ENCODE measurements at places on chromosomes 2 and 18. TPM values are rescaled to one million over a fixed set of nuclear protein-coding genes. Genes with fewer than 3 reads are reported as not detected.

RGPD4 gene
- not detected for total RNA-seq

MREG gene
- total RNA-seq, result 30.1 TPM

EIPR1 gene
- total RNA-seq, result 23.3 TPM

VWC2L gene
- total RNA-seq, result 0.15 TPM

- no peak for DNase-seq
- H3K27ac ChIP-seq, result no peak overlapping the region
- no peaks in the 10 kb centered on the region for H3K36me3 ChIP-seq
- no peaks in the 10 kb centered on the region for H3K27me3 ChIP-seq
- H3K4me1 ChIP-seq, result no peaks in the 10 kb centered on the region
These were observed 153.6 kb upstream of the CBLN2 start for GRCh38 chr18:72697706-72698105.

- H3K27me3 ChIP-seq, result no peaks in the 10 kb centered on the region
- H3K4me3 ChIP-seq, result no peak overlapping the region
- no peak overlapping the region for H3K27ac ChIP-seq
These were observed 51.8 kb upstream of the STAT1 start for GRCh38 chr2:191065785-191066184.

DNA sequence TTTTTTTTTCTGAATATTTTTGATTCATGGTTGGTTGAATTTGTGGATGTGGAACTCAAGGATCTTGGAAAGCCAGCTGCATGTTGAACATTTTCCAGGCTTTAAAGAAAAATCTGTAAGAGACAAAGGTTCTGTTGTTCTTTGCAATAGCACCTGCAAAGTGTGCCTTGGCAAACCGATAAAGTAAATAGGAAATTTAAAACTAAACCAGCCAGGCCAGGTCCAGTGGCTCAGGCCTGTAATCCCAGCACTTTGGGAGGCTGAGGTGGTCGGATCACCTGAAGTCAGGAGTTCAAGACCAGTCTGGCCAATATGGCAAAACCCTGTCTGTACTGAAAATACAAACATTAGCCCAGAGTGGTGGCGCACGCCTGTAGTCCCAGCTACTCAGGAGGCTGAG, 74.4 kb downstream of the RIF1 start:
- H3K27me3 ChIP-seq, result no peaks in the 10 kb centered on the region
- H3K4me1 ChIP-seq, result no peaks in the 10 kb centered on the region
- H3K27ac ChIP-seq, result peak overlapping the region; percentile 39
- no peak for DNase-seq
- no peaks in the 10 kb centered on the region for H3K36me3 ChIP-seq

DNA sequence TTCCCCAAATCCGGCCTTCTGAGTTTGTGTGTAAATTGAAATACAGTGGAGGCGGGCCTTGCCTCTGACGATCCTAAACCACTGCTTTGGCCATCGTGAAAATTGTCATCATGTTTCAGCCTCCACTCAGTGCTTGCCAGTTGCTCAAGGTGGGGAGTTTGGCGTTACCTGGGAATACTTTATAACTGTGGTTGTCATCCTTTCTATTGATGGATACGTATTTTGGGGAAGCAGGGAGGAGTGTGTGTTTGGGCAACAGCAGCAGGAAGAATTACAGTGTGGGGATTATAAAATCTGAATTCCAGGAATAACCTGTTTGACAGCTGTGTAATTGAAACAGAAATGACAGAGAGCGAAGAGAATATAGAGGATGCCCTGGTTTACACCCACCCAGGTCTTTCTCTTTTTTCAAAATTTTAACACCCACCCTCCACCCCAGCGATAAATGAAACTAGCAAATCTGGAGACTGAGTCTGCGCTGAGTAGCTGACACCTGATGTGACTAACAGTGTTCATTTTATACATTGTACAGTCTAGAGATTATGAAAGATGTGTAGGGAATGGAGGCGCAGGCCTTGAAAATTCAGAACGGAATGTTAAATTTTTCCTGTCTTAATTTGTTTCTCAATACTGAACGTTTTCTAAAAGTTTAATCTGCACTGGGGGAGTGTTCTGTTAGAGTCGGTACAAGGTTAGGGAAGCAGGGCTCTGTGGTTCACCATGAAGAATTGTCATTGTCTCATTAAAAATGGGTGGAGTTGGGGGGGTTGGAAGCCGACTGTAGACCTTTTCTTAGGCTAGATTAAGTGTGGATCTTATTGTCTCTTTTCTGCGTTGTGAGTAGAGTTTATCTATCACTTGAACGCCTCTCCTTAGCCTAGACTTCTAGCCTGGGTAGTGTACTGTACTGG, 1.6 kb downstream of the MAP4K4 start:
- peak overlapping the region; percentile 81 for H3K4me3 ChIP-seq
- peak overlapping the region; percentile 94 for H3K27ac ChIP-seq
- no peaks in the 10 kb centered on the region for H3K4me1 ChIP-seq
- H3K36me3 ChIP-seq, result no peaks in the 10 kb centered on the region

DNA sequence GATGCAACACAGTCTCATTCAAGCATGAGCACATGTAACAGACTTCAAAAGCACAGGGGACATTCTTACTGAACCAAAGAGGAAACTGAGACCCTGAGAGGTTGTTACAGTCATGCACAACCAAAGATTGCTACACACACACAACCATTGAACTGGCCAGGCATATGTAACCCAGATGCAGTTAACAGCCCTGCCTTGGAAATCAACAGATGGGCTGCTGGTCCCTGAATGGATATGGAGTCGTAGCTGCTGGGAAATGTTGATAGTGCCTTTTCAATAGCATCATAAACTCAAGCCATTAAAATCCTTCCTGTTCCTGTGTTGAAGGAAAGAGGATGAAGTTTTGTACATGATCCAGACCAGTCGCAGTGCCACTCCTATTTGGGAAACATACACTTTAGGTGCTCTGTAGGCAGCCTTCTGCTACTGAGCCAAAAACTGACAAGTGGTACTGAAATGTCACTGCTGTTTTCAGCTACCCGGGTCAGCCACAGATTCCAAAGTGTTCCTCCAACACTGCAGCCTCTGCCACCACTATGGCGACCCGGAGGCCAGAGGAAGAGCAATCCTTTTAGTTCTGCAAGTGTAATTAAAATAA, 143.9 kb downstream of the CCBE1 start:
- DNase-seq, result no peak
- H3K27ac ChIP-seq, result no peak overlapping the region
- H3K4me1 ChIP-seq, result no peaks in the 10 kb centered on the region
- H3K36me3 ChIP-seq, result no peaks in the 10 kb centered on the region
- H3K27me3 ChIP-seq, result no peaks in the 10 kb centered on the region

DNA sequence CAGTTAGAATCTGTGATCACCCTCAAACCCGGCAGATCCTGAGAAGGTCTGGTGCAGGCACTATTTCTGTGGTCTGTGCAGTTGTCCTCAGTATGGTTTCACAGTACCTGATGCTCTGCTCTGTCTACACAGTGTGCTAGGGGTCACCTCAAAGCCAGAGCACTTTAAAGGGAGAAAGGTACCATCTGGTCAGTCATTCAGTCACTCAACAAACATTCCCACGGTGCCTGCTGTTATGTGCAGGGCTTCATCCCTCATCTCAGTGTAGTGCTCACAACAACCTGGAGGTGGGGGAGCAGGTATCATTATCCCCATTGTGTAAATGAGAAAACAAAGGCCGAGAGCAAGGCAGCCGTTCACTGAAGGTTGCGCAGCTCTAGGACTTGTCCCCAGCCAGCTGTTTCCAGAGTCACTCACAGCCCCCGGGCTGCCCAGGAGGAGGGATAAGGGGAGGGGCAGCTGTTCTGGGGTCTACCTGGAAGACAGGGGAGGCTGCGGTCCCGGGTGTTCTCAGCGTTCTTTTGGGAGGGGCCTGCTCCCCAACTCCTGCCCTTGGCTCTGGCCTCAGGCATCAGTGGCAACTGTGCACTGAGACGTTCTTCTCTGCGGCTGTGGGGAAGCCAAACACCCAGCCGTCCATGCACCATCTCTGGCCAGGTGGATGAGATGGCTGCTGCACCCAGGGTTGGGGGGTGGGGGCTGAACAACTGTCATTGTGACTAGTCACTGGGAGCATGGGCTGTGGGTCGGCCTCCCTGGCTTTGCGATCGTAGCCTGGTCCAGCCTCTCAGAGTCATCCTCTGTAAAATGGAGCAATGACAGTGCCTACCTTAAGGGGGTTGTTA, 9.2 kb downstream of the INHBB start:
- no peaks in the 10 kb centered on the region for H3K27me3 ChIP-seq
- no peak overlapping the region for H3K27ac ChIP-seq
- no peak for DNase-seq
- no peaks in the 10 kb centered on the region for H3K36me3 ChIP-seq
- no peaks in the 10 kb centered on the region for H3K4me1 ChIP-seq
- H3K4me3 ChIP-seq, result no peak overlapping the region

DNA sequence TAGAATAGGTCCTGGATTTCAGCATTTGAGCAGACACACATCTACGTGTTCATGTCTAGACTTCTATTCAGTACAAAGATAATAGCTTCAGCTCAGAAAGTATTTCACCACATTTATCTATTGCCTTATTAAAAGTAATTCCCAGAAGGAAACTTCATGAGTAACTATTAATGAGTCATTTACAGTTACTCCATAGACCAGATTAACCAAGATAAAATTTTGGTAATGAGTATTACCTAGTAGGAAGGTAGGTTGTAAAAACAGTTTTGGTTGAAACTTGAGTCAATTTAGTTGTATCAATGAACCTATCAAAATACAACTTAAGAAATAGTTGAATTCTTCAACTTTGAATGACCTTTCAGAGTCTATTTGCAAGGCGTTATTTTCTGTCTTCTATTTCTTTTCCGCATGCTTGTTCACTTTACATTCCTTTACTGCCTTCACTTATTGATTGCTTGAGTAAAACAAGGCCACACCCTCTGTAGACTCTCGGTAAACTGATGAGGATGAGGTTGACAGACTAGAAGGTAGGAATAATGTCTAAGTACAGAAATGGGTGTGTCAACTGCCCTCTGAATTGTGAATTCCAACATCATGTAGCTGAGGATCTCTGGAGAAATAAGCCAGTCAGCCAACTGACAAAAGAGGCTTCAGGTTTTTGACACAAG, 1165.6 kb upstream of the ZEB2 start:
- no peak for DNase-seq
- H3K4me3 ChIP-seq, result no peak overlapping the region
- H3K27ac ChIP-seq, result no peak overlapping the region
- H3K36me3 ChIP-seq, result no peaks in the 10 kb centered on the region
- no peaks in the 10 kb centered on the region for H3K4me1 ChIP-seq

GRCh38 chr2:194345347-194345746, 1311.7 kb upstream of the SLC39A10 start:
- H3K4me1 ChIP-seq, result no peaks in the 10 kb centered on the region
- no peaks in the 10 kb centered on the region for H3K27me3 ChIP-seq
- no peaks in the 10 kb centered on the region for H3K36me3 ChIP-seq
- H3K27ac ChIP-seq, result no peak overlapping the region
- DNase-seq, result no peak

DNA sequence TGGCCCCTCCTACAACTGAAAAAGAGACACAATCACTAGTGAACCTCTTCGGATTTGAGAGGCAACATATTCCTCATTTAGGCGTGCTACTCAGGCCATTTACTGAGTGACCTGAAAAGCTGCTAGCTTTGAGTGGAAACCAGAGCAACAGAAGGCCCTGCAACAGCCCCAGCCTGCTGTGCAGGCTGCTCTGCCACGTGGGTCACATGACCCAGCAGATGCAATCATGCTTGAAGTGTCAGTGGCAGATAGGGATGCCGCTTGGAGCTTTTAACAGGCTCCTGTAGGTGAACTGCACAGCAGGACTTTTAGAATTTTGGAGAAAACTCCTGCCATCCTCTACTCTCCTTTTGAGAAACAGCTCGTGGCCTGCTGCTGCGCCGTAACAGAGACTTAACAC, 578.6 kb upstream of the RAB6C start:
- no peak overlapping the region for H3K27ac ChIP-seq
- H3K4me3 ChIP-seq, result no peak overlapping the region
- no peaks in the 10 kb centered on the region for H3K4me1 ChIP-seq

DNA sequence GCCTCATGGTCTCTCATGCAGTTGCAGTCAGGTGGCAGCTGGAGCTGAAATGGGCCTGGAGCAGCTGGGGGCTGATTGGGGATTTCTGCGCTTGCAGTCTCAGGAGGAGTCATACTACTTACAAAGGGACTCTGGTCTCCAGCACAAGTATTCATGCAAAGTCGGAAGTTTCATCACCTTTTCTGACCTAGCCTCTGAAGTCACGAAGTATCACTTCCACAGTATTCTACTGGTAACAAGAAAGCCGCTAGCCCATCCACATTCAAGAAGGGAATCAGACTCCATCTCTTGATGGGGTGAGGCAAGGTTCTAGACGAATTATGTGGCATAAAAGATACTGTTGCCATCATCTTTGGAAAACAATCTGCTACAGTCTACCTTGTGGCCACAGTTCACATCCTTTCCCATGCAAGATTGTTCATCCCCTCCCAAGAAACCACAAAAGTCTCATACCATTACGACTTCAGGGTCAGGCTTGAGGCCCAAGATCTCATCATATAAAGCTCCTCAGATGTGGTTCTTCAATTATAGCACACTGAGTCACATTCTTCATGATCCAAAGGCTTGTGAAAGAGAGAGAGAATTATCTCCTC, 95.3 kb downstream of the SMC6 start:
- H3K4me1 ChIP-seq, result no peaks in the 10 kb centered on the region
- H3K27ac ChIP-seq, result no peak overlapping the region
- H3K4me3 ChIP-seq, result no peak overlapping the region
- no peaks in the 10 kb centered on the region for H3K36me3 ChIP-seq
- DNase-seq, result no peak
- no peaks in the 10 kb centered on the region for H3K27me3 ChIP-seq

DNA sequence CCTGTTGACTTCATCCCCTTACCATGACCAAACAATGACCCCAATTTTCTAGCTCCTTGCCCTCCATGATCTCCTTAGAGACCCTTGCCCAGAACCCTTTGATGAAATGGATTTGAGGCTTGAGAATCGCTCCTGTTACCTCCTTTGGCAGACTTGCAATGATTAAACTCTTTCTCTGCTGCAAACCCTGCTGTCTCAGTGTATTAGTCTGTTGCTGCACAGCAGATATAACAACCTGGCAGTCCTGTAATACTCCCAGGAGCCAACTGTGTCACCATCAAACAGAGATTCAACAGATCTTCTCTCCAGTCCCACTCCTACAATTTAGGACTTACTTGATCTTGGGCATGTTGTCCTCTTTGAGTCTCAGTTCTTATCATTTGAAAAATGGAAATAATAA, 242.9 kb downstream of the HRH4 start:
- DNase-seq, result no peak
- no peaks in the 10 kb centered on the region for H3K27me3 ChIP-seq
- H3K4me3 ChIP-seq, result no peak overlapping the region
- H3K4me1 ChIP-seq, result no peaks in the 10 kb centered on the region

- no peaks in the 10 kb centered on the region for H3K36me3 ChIP-seq
- H3K4me3 ChIP-seq, result no peak overlapping the region
- H3K27me3 ChIP-seq, result no peaks in the 10 kb centered on the region
- H3K27ac ChIP-seq, result no peak overlapping the region
These were observed 60.3 kb downstream of the KIAA2012 start for GRCh38 chr2:202133200-202133908.

Data from breast epithelium (tissue), 4 donors.